ENCODE measurements at places on chromosomes 6 and 20.

DNA sequence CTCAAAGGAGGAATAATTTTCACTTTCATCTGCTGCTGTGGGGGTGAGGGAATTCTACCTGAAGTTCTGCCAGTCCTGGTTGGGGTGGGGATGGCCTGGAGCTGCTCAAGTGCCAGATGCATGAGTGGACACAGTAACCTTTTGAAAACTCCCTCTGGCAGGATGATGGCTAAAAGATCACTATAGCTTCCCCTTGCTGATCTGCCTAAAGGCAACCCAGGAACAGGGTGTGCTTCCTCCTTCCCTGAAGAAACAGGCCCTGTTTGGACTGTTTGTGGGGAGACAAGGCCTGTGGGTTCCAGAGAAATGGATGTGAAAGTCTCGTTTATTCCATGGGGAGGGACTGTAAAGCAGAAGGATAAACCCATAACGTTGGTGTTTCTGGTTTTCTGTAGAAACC, 176.9 kb downstream of the DTNBP1 start:
- no peak for DNase-seq

GRCh38 chr6:83378621-83379388, 52.0 kb downstream of the ME1 start:
- DNase-seq: no peak

GRCh38 chr20:14889496-14890255, 552.3 kb upstream of the FLRT3 start:
- no peak for DNase-seq

GRCh38 chr6:35751594-35751993, 14.8 kb downstream of the ARMC12 start:
- no peak for DNase-seq

- no peak for DNase-seq
Observed at GRCh38 chr20:44772636-44773035, 27.0 kb downstream of the KCNK15 start.

- DNase-seq: no peak
Observed at GRCh38 chr20:10609276-10609675, 64.5 kb downstream of the JAG1 start.

DNA sequence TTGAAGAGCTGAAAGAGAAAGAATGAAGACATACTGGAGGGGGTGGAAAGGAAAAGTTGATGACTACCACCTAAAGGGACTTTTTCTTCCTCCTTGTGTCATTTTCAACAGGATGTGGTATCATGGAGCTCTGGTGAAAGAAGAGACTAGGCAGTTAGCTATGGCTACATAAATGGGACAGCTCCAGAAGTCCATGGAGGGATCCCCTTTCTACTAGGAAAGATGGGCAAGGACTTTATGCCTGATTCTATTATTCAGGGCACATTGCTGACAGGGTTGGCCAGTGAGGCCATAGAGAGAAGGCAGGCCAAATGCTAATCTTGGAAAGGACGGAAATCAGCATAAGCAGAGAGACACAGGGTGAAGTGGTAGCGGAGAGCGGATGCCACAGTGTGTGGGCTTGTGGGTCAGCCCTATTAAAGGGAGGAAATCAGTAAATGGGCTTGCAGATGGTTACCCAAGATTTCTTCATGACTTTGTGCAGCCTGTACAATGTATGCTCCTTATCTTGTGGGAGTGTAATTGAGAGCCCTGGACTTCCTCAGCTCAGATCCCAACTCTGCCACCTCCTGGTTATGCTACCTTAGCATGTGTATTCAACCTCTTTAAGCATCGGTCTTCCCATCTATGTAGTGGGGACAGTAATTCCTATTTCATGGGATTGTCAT, 77.4 kb upstream of the TMEM170B start:
- no peak for DNase-seq

DNA sequence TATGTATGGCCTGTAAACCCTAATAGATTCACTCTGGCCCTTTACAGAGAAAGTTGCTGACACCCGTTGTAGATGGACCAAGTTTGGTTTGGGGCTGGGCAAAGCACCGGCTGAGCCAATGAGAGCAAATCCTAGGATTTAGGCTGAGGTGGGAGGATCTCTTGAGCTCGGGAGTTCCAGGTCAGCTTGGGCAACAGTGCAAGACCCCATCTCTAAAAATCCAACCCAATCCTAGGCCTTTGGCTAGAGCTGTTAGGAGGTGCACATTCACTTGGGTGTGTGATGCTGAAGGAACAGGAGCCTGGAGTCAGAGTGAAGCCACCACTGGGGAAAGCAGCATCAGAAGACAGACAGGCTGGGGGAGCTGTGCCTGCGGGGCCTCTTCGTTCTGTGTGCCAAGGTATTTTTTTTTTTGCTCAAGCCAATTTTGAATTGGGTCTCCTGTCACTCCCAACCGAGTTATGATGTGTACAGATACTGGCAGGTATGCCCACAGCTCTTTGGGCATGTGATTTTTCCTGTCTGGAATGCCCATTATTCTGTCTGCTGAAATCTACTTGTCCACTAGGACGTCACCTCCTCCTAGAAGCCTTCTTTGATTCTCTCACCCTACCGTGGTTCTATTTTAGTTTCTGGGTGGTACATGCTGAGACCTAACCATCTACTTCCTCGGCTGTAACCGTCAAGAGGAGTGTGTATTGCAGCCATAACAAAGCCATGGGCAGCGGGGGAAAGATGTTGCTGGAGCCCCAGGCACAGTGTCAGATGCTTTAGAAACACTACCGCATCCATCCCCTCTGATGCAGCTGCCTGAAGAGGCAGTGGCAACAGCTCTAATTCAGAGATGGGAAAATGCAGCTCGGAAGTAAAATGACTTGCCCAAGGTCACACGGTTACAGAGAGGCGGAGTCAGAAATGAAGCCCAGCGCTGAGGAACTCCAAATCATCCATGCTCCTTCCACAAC, 54.0 kb downstream of the TTI1 start:
- DNase-seq: no peak

- DNase-seq: no peak
Observed at GRCh38 chr6:150297327-150298029, 71.3 kb upstream of the IYD start.

GRCh38 chr6:155183095-155183494, 80.7 kb upstream of the CLDN20 start:
- no peak for DNase-seq

DNA sequence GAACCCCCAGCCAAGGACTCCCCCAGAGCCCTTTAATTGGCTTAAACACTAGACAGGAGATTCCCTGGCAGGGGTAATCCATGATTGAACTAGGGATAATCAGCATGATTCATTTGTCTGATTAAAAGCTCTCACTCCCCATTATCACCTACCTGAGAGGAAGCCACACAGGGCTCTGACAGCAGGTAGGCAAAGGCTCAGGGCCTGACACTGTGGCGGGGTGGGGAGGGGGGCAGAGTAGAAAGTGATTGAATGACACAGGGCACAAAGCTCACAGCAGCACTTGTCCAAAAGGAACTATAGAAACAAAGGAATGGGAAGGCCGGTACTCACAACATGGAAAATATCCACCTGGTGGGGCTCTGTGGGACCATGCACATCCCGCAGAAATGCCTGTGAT, 231.6 kb downstream of the MAFB start:
- DNase-seq: no peak

DNA sequence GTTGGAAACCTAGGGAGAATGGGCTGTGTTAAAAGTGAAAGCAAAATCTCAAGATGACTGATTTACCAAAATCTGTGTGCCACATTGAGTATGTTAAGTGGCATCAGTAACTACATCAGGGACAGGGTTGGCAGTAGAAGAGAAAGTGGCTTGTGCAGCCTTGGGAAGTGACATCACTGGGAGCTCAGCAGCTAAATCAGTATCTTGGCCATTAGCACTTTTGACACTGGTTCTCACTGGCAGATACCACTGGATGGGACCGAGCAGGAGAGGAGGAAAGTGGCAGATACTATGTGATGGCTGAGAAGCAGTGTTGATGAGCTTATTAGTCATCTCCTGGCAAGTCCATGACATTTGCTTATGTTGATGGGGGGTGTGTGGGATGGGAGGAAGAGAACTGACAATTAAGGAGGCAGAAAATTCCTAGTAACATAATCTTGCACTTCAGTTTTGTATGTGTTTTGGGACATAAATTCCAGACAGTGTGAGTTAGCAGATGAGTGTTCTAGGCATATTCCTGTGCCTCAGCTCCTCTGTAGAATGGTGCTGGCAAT, 322.2 kb downstream of the SOX4 start:
- no peak for DNase-seq

DNA sequence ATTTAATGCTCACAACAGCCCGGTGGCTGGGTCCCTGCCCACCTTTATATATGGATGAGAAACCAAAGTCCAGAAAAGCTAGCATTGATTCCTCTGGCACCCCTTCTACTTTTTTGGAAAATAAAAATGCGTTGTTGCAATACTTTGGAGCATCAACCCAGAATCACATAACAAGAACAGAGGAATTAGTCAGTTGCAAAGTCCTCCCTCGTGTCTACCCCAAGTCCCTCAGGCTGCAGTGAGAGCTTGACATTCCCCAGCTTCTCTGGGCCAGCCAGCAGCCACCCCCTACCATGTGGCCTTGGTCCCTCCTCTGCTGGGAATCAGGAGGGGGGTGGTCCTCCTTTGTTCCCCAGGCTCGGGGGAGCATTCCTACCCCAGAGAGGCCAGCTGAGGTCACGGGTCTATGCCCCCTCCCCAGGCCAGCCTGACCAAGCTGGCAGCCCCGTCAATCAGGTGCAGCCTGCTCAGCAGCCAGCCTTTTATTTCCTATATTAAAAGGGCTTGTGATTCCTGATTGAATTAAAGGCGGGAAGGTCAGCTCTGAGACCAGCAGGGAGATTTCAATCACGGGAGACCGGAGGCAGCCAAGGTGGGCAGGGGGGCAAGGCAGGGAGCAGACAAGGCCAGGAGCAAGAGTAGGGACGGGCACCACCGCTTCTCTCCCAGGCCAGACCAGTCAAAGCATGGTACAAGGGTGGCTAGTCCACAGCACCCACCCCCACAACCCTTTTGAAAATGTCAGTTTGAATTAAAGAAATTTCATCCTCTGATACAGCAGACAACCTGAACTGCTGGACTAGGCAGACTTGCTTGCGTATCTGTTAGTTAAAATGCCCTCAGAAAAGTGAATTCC, 158.9 kb downstream of the MRPL14 start:
- DNase-seq: no peak

DNA sequence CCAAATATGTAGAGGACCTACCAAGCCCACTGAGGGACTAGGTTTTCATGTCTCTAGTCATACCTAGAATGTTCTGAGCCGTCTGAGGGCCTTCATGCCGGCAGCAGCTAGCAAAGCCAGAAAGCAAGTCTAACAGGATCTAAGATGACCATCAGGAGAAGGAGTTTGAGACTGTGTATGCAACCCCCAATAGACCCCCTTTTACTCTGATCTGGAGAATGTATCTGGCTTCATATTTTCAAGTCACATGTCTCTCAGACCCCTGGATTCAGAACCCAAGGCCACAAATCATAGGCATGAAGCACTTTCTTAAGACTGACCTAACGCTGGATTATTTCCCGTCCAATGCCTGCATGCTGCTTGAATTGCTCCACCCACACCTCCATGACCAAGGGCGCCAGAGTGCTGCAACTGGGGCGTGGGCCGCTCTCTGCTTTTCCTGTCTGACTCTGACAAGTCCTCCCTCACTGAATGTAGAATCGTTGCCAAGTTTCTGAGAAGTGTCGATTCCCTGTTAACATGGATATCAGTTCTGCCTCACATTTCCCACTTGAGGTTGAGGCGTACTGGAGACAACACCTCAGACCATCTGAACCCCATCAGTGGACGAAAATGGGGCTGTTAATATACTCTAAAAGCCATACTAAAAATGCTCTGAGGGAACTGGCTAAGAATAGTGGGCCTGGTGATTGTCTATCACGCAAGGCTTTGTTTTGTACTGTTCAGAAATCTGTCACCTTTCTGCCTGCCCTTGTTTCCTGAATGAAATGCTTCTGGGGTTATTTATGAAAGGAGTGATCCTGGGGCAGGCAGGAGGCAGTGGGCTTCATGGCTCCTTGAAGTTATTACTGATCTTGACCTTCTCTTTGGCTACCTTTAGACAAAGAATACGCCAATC, 23.9 kb upstream of the ASXL1 start:
- DNase-seq: no peak

DNA sequence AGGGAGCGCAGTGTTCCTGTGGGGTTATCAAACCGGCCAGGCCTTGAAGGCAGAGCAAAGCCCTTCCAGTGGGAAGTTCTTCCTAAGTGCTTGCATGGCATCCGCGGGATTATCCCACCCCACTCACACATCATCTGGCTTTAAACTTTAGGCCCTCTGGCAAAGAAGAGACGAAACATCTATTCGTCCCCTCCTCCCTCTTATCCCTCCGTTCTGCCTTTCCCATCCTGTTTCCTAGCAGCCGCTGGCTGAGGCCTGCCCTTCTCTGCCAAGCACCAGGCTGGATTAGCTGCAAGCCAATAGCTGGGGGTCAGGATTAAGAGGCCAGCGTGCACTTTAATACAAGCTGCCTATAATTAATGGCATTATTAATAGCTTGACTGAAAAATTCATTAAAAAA, 621.0 kb downstream of the PKHD1 start:
- DNase-seq: no peak

- no peak for DNase-seq
Observed at GRCh38 chr6:111148110-111148509, 60.8 kb downstream of the SLC16A10 start.

DNA sequence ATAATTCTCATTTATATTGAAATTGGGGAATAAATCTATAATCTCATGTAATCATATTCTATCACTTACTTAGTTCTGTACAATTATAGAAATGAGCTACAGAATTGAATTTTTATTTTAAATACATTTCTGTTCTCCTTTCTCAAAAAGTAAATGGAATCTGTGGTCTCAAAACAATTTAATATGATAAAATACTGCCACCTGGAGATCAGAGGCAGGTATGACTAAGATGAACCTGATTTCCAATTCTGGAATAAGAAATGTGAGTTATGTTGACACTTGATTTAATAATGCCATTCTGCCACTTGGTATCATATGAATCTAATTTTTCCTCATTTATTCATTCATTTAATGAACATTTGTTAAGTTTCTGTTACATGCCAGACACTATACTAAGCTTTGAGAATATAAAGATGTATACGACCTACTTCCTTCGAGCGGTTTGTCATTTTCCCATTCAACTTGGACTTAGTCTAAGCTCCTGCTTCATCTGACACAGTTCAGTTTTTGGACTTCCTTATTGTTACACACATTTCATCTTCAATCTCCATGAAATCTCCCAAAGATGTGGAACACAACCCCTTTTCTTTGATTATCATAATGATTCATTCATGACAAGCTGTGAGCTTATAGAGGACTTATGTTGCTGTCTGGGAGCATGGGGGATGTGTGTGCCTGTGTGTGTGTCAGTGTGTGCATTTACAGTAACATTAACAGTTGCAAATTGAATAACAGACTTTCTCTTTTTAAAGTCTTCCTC, 7.5 kb upstream of the CCDC28A start:
- no peak for DNase-seq

DNA sequence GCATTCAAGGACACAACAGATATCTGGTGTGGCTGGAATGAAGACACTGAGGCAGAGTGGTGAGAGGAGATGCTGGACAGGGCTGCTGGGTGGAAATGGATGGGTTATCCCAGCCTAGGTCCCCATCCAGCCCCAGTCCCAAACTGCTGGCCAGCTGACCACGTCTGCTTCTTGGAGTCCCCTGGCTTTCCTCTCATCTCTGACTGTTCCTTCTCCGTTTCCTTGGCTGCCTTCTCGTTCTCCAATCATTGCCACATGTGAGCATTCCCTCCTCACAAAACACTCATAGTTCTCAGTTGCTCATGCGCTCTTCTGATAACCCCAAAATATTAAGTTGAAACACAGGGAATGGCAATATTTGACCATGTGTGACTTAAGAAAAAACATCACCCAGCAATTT, 31.5 kb downstream of the MAFB start:
- no peak for DNase-seq
